ENCODE measurements at places on chromosomes 16 and 17.
A peak's percentile ranks its signal among the peaks of the same experiment; 100 is the strongest.

GRCh38 chr16:71501547-71501946 lies 12.4 kb upstream of the ZNF19 start:
- no peak for DNase-seq

DNA sequence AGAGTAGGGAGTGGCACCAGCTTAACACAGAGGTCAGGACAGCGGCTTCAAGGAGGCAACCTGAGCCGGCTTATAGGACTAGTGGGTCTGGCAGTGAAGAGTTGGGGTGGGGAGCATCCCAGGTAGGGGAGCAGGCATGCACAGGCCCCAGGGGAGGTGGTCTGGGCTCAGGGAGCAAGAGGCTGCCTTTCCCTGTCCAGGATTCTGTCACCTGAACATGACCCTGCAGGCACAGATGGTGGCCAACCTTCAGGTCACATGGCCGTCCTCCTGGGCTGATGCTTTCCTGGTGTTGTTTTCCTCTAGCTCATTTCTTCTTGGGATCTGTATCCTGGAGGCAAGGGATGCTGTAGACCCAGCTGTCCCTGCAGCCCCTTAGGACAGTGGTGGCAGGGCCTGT lies 3.5 kb upstream of the MYO15A start:
- no peak for DNase-seq

GRCh38 chr16:57001026-57001679 lies 11.8 kb downstream of the NLRC5 start:
- DNase-seq = no peak

GRCh38 chr17:33284022-33284421 lies 9.1 kb downstream of the ASIC2 start:
- peak; percentile 25 for DNase-seq

DNA sequence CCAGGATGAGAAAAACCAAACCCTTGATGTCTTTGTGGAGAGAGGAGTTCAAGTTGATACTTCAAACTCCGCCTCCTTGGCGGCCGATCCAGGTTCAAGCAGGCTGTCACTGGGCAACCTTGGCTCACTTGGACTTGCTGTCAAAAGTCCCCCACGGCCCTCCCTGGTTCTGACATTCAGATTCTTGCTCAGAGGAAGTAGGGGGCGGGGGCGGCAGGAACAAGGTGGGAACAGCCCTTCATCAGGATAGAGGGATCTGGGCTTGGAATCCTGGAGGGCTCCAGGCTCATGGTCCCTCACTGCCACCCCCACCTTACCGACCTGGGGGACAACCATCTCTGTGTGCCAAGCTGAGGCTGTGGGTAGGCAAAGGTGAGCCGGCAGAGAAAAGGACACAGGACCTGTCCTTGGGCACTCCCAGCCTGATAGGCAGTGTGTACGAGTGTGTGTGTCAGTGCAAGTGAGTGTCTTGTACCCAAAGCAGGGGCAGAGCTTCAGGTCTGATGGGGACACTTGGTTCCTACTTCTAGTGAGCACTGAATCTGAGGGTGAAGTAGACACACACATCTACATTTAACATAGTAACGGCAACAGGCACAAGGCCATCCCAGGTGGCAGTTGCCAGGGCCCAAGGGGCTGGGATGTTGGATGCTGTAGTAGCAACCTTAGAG lies 6.6 kb upstream of the TSPOAP1 start:
- DNase-seq = no peak

DNA sequence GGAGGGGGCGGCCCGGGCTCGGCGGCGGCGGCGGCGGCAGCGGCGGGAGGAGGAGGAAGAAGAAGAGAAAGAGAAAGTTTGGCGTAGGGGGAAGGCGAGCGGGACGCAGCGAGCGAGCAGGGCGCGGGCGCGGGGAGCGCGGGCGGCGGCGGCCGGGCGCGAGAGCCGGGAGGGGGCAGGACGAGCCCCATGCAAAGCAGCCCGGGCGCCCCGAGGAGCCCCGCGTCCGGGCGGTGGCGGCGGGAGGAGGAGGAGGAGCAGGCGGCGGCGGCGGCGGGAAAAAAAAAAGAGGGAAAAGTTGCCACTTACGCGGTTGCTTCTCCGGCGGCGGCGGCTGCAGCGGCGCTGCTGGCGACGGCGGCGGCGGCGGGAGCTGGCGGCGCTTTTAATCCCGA lies 10.3 kb upstream of the ZFHX3 start:
- DNase-seq = no peak

- DNase-seq = no peak
These were observed 28.0 kb downstream of the OR1D5 start for GRCh38 chr17:3035256-3035967.

DNA sequence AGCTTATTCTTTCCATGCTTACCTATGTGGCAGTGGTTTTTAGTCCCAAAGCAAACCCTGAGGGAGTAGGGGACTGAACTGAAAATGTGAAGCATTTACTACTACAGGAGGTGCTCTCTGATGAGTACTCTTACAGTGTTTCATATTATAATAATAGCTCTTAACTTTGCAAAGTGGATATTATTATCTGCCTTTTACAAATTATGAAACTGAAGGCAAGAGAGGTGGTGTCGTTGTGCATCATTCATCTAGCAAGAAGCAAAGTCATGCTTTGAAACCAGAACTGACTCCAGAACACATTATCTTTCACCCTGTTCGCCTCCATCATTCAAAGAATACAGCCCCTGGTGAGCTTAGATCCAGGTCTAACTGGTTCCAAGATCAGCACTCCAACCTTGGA lies 8.2 kb upstream of the KCNH6 start:
- no peak for DNase-seq

GRCh38 chr17:76318586-76318985 lies 10.5 kb upstream of the QRICH2 start:
- DNase-seq = no peak

- DNase-seq = no peak
These were observed 383.8 kb downstream of the ZFHX3 start for GRCh38 chr16:72664056-72664508.

GRCh38 chr17:29576214-29577000 lies 7.9 kb downstream of the TP53I13 start:
- DNase-seq = no peak

GRCh38 chr17:30915833-30916611 lies 5.7 kb upstream of the ADAP2 start:
- no peak for DNase-seq

- DNase-seq = peak; percentile 80
These were observed 68.7 kb downstream of the RAI1 start for GRCh38 chr17:17749921-17750320.

- DNase-seq = no peak
These were observed 19.3 kb upstream of the KRT19 start for GRCh38 chr17:41547378-41547841.

Data from muscle of back (tissue), 13 donors.